Stimulated activated CD8-positive, alpha-beta memory T cell treated with anti-CD3 and anti-CD28 coated beads, Interleukin-4, amount 100 ng/mL, for 4 hours (primary cell): ENCODE measurements at places on chromosomes 1 and 21.

DNA sequence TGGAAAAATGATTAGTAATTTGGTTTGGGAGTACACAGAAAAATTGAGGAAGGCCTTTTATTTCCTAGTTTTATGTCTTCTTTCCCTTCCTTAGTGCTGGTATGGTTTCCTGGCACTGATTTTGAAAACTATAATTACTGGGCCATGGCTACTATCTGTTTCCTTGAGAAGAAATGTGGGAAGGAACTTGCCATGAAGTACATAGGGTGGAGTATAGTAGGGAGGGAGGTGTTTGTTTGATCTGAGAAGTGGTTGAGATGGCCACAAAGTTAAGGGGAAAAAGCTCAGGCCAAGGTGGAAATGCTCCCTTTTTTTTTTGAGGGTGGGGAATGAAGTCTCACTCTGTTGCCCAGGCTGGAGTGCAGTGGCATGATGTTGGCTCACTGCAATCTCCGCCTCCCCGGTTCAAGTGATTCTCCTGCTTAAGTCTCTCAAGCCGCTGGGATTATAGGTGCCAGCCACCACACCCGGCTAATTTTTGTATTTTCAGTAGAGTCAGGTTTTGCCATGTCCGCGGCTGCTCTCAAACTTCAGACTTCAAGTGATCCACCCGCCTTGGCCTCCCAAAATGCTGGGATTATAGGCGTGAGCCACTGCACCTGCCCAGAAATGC, 11.3 kb downstream of the HJV start:
- no peak for DNase-seq

- no peak for DNase-seq
Observed at GRCh38 chr1:149936170-149936991, at the start of gene MTMR11. Gene MTMR11, minus strand, starts transcription at chr1:149936879. Its CDS starts 232 bp downstream, at chr1:149936647.

DNA sequence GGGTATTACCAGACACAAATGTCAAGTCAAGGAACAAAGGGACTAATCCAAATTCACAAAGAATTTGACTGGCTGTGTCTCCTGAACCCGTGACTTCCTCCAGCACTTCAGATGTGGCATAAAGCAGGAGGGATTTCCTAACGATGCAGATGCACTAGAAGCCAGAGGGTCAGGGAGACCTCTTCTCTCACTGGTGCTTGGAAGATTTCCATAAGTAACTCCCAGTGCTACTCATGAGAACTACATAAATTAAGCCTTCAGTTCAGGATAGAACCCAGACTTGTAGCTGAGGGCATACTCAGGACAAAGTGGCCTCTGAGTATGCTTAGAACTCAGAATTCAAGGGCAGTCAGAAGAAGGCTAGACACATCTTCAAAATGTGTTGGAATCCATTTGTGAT, 83.6 kb upstream of the NRIP1 start:
- no peak for DNase-seq

GRCh38 chr1:3651026-3651929, 1.0 kb upstream of the TP73 start:
- DNase-seq = no peak

DNA sequence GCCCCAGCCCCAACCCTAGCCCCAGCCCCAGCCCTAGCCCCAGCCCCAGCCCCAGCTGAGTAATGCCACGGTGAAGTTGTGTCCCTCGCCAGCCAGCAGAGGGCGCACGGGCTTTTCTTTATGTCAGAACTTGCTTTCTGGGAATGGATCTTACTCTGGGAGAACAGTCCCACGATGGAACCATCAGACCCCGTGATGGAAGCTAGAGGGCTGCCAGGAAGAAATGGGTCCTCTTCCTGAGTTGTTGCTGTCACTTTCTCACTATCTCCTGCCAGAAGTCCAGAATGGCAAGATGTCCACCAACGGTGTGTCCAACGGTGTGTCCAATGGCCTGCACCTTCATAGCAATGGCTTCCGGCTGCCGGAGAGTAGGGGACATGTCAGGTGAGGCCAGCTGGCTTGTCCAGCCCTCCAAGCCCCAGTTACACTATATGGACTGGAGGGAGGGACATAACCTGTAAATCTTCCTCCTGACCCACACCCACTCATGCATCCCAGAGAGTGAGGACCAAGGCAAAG, 25.1 kb upstream of the TMEM222 start:
- DNase-seq = peak; percentile 7

- DNase-seq = no peak
Observed at GRCh38 chr1:12810691-12811408, 19.7 kb downstream of the PRAMEF1 start.

DNA sequence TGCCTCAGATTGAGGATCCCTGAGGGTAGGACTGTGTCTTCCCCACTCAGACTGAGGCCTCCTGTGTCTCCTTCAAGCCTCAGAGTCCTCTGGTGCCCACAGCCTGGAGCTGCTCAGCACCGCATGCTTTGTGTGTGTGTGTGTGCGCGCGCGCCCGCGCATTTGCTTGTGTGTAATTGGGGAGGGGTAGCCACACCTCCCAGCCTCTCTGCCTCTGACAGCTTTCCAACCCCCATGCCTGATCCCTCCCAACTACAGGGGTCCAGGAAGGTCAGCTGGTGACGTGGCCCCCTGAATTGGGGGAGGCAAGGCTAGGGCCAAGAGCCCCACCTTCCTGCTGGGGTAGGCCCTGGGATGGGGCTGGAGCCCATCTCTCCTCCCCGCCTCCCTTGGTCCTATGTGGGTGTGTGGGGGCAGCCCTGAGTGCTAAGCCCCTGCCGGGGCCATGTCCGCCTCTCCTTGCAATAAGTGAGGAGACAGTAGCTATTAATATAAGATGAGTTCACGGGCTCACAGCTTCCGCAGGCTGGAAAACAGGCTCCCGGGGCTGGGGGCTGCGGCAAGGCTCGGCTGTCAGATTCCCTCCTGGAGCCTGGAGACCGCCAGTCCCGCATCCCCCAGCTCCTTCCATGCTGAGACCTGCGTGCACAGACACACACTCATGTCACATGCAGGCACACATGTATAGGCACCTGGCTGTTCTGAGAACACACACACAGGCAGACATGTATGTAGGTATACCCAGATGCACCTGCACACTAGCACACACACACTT, 7.0 kb downstream of the GPR3 start:
- DNase-seq = no peak

DNA sequence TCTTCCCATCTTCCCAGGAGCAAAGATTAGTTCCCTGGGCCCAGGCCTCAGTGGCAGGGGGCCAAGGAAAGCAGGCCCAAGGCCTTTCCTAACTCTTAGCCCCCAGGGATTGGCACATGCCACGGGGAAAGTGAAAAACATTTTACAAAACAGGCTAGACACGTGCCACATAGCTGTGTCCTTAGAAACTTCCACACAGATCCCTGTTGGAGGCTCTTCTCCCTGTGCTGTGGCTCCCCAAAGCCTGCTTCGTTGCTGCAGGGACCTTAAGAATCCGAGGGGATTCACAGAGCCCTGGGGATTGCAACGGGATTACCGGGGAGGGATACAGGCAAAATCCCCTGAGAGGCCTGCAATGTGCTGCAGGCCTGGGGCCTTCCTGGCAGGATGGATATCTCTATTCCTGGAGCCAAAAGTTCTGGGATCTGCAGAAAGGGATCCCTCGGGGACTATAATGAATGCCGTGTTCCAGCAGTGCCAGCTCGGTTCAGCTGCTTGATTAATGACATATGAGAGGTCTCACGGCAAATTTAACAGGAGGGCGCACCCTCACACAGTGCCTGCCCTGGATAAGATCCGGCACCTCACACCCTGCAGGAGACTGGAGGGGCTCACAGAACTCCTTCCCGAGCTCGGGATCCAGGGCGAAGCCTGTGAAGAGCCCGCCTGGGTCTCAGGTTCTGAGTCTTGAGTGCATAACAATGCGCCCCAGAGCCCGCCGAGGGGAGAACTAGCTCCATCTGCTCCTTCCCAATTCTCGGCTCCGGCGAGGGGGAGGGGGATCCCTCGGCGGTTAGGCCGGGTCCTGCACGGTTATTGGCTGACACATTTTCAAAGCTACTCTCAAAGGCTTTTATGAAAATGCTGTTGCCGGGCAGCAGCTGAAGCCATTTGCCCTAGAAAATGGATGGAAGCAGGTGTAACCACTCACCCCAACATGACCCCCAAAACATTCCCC, 15.3 kb upstream of the RGS8 start:
- no peak for DNase-seq

DNA sequence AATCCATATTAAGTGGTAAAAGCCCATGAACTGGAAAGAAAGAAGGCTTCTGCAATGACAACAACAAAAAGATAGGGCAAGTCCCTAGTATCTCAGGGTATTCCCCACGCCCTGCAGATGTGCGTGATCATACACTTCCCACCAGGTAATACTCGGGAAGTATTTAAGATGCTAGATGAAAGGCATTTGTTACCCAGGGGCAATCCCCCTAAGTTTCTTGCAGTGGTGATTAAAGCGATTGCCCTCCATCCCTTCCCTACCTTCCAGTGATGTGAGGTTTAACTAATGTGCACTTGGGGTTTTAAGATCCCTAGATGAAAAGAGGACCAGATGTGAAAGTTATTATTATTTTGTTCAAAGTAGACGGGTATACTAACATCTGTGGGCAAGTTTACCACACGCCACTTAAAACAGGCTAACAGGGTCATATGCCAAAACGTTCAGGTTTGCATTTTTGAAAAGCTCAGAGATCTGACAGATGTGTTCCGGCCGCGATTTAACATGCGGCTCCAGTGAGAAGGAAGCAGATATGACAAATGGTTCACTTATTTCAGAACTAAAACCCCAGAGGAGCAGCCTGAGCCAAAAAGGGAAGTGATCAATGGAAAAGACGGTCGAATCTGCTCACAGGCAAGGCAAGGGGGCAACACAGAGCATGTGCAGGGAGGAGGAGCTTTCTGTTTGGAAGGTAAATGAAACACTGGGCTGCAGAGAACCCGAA, 17.4 kb downstream of the TIAM1 start:
- peak; percentile 25 for DNase-seq

DNA sequence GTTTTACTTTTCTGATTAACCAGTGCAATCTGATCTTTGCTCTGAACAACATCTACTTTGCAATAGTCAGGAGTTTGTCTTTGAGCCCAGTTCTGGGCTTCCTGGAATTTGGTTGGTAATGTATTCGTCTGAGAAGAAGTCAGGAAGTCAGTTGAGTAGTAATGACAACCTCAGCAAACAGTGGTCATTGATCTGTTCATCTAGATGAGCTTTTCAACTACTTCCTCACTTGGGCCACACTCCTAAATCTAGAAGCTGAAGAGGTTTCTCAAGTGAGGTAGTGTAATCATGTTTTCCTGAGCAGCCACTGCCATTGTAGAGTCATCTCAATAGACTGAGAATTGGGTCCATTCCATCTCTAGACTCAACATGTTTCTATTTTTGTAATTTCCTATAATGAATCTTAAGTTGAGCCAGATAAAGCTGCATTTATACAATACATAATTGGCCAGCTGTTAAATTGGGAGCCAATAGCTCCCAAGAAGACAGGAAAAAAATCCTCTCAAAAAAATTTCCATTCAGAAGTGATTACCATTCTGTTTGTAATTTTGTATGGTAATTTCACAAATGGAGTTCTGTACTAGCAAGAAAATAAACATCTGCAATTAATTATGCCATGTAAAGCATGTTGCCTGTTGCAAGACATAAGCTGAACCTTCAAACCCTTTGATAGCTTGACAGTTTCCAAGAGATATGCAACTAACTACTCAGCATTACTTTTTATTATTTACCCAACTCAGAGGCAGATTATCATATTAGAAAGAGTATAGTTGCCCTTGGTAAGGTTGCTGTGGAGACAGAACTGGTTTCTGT, 49.6 kb downstream of the WDR64 start:
- no peak for DNase-seq

- DNase-seq = no peak
Observed at GRCh38 chr1:240362826-240363225, 249.1 kb downstream of the GREM2 start.

DNA sequence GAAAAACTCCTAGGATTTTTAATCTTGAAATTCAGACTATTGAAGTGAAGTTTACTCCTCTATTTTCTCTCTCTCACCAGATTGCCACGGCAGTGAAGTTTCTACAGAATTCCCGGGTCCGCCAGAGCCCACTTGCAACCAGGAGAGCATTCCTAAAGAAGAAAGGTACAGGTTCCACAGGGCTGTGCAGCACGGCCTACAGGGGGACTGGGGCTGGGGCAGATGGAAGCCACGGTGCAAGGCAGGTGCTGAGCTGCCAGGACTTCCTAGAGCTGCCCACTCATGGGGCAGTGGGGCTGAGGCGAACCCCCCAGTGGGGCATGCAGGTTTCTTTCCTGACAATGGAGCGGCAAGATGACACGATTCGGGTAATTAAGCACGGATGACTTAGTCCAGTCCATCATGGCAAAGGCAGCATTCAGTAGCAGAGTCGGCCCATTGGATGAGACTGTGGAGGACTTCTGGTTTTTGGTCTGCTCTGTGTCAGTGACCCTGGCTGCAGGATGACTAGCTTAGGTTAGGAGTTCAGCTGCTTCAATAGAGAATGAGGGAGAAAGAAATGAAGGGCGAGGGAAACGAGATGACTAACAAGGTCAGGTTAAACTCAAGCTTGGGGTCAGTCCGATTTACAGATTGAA, 61.5 kb downstream of the PEX14 start:
- DNase-seq = no peak

DNA sequence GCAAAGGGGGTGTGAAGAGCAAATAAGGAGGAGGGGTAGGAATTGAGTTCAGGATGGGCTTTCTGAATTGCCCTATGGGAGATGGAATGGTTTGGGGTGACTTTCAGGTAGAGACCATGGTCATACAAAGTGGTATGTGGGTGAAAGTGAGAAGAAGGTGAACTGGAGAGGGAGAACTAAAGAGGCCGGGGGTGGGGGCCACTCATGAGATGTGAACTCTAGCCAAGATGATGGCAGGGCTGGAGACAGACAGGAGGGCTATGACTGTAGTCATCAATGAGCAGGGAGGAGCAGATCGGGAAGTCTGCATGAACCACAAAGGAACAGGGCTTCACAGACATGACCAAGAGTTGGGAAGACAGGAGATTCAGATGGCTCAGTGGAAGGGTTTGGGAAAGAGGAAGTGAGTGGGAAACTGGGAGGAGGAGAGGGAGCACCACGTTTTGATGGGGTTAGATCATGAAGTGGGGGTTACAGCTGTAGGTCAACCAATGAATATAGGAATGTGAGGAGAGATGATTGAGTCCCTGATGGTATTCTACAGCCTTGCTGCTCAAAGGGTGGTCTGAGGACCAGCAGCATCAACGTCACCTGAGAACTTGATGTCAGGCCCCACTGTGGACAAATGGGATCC, 20.7 kb upstream of the LRRC8D start:
- DNase-seq = no peak

GRCh38 chr1:39160703-39161102, 43.8 kb upstream of the MACF1 start:
- no peak for DNase-seq

- peak; percentile 49 for DNase-seq
Observed at GRCh38 chr1:112390775-112391602, 5.0 kb upstream of the CTTNBP2NL start.

DNA sequence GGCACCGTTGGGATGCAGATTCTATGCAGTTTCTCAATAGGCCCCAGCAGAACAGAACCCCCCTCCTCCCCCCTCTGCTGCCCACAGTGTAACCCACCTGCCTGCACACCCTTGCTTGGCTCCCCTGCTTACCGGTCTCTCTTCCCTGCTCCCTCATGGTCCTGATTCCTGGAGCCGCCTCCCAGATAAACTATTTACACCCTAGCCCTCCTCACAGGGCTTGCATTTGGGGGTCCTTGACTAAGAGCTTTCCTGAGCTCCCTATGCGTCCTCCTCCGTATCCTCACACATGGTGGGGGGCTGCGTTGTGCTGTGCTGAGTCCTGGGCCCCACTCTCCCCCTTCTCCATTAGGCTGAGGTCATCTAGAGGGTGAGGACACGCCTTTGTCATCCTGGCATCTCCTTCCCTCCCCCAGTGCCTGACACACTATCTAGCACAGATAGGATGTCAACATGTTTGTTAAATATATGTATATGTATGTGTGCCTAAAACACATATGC, 121.9 kb downstream of the GRIK3 start:
- no peak for DNase-seq

GRCh38 chr1:178057141-178057765, 36.7 kb upstream of the RASAL2 start:
- no peak for DNase-seq
